EL (cell line): ENCODE measurements at places on chromosomes 6 and 20.

- DNase-seq: peak; percentile 100
Measured at GRCh38 chr20:25237610-25238318, 10.1 kb upstream of the PYGB start.

GRCh38 chr20:18323705-18324104 is 35.4 kb downstream of the ZNF133 start:
- DNase-seq: no peak

DNA sequence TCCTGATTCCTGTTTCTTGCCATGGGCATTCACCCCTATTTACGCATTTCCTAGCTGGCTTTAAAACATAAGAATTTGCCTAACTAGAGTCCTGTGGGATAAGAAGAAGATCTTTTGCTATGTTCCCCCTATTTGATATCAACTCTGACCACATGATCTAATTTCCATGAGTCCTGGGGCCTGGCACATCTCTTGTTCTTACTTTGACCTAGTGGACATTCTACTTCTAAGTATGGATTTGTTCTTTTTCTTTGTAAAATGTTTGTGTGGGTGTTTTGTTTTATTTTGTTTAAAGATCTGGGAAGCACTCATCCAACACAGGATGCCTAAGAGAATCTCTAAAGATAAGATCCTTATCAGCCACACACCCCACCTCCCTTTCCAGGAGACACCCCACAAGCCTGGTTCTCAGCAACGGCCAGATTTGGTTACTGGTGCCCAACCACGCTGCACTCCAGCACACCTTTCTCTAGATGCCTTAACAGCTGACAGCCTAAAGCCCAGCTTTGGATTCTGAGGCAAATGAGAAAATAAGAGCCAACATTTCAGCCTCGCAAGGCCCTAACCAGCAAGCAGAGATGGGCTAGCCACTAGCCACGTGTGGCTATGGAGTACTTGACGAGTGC is 74.7 kb downstream of the SLC23A2 start:
- no peak for DNase-seq

DNA sequence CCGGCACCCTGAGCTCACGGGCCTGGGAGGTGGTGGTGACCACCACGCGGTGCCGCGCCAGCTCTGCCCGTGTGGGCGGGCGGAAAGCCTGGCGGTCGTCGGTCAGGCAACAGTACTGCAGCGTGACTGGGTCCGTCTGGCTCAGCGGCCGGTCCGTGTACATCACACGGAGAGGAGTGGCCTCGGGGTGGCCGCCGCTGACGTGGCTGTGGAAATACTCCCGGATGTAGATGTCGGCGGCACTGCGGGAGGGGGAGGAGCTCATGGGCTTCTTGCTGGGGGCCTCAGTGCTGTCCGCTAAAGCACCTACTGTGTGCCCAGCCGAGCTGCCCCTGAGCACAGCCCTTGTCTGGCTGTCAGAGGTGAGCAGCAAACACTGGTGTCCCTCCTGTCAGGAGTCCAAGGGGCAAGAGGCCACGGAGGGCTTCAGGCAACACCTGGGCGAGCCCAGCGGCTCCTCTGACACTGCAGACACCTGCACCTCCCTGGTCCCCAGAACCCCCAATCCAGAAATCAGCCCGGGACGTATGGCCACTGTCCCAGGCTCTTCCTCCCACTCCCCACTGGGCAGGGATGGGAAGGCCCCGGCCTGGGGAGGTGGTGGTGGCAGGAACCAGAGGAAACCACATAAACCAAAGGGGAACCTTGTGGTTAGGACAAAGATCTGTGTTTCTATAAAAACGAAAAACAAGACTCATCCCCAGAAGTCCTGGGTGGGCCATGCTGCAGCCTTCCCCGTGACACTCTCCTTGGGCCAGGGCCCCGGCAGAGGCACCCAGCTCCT is 6.5 kb downstream of the HELZ2 start:
- DNase-seq: no peak

DNA sequence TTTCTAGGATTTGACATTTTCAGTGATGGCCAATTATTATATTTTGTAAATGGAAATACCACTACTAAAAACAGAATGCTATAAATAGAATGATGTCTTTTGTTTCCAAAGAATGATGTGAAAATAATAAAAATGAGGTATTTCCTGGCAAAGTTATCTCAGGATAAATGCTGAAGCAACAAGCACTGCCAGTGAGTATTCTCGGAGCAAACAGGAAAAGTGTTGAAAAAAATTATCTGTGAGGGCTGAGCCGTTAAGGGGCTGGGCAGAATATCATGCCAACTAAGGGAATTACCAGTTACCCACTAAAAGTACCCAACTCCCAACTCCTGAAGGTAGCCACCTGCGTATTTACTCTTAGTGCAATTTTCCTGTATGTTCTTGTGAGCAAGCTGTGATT is 23.6 kb upstream of the SCAF8 start:
- no peak for DNase-seq

DNA sequence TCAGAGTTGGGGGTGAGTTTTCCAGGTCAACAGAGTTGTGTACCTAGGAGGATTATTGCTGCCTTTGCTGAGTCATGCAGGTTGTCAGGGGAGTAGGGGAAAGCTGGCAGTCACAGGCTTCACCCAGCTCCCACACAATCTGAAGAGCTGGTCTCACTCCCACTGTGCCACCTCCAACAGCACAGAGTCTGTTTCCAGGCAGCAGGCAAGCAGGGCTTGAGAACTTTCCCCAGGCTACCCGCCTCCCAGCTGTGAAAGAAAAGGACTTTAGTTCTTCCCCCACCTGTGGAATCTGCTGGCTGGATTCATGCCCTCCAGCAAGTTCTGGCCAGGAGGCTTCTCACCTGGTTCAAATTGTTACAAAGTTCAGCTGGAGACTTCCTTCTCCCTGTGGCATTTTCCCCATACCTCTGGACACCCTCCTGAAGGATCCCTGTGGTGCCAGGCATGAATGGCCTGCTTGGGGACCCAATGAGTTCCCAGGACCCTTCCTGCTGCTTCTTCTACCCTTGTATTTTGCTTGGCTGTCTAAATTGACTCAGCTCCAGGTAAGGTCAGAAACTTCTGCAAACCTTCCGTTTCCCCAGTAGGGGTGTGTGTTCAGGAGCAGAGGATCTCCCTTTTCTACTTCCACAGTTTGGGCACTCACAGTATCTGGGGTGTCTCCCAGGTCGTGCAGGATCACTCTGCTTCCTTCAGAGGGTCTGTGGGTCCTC is 378.1 kb upstream of the MAN1A1 start:
- DNase-seq: no peak

- DNase-seq: no peak
Measured at GRCh38 chr6:31041372-31041974, 31.2 kb downstream of the MUC22 start.

DNA sequence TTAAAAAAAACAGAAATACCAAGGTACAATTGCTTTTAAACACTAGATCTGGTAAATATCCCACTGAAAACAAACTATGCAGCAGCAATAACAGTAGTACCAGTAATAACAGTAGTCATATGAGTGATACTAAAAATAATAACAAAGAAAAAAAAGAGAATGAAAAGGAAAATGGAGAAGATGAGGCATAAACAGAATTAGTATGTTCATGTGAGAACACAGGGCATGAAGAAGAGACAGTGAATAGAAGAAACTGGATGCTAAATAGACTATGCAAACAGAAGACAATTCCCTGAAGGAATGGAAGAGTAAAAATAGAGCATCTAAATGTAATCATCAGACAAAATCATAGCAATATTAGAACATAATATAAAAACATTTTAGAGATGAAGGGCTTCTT is 121.1 kb downstream of the RNGTT start:
- no peak for DNase-seq

DNA sequence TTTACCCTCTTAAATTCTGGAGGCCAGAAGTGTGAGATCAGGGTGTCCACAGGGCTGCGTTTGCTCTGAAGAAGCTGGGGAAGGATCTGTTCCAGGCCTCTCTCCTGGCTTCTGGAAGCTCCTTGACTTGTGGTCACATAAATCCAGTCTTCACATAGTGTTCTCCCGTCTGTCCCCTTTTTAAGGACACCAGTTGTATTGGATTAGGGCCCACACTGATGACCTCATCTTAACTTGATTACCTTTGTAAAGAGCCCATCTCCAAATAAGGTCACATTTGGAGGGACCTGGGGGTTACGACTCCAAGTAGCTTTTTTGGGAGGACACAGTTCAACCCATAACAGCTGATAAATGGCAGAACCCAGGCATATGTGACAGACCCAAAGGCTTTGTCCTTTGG is 20.0 kb upstream of the WFDC2 start:
- no peak for DNase-seq

GRCh38 chr6:93731306-93731705 is 311.9 kb upstream of the EPHA7 start:
- no peak for DNase-seq

DNA sequence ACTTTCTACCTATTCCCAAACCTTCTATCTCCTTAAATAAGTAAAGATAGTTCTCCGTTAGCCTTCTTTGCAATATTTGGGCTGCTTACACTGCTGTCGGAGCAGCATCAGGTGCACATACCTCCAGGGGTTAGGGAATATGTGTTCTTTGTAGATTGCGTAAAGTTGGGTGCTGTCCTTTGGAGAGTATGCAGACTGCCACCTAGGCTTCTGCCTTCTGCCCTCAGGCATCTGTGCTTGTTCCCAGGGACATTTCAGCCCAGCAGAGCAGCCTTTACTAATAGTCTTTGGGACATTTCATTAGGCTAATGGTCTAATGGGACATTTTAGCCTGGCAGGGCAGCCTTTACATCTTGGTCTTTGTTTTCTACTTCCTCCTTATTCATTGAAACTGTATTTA is 260.6 kb downstream of the TPBG start:
- DNase-seq: no peak

GRCh38 chr20:38299963-38300362 is 4.0 kb upstream of the BPI start:
- no peak for DNase-seq

DNA sequence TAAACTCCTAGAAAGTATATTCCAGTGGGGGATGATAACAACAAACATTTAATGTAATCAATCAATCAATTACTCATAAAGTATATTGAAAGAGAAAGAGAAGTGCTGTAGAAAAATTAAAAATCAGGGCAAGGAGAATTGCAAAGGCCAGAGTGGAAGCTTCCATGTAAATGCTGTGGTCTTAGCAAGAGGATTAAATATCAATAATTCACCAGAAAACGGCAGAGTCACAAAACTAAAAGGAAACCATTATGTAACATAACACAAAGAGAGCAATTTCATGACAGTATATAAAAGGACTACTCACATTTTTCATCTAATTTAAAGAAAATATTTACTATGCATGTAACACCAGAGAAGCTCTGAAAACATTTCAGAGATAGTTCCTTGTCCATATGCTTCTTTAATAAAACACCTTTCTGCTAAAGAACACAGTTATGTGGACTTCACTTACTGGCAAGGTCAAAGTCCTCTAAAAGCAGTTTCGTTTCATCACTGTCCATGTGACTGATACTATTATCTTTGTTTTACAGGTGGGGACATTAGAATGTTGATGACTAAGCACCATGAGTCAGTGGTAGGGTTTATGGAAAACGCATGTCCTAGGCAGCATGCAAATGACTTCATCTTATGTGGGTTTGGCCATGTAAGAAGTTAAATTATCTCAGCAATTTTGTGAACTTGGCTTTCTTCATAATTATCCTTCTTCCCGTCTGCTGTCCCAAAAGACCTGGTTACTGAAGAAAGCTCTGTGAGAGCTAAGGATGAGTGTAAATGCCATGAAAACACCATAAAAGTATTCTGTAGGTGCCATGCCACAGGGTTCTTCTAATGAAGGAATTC is 185.8 kb upstream of the TENT5A start:
- peak; percentile 96 for DNase-seq

DNA sequence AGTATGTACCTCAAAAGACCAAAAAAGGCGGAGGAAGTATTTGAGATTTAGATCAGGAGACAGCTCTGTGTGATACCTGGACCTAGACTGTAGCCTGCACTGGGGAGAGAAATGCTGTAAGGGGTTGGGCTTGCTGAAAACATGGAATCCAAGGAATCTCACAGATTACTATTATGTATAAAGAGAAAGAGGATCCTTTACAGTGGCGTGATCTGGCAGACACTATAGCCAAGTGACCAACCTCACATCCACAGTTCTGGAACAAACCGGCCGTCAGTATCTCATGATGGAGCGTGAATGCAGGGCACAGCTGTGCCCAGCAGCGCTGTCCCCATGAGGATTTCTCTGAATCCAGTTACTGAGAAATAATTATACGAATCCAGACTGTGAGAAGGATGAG is 12.3 kb downstream of the DDX27 start:
- DNase-seq: no peak

DNA sequence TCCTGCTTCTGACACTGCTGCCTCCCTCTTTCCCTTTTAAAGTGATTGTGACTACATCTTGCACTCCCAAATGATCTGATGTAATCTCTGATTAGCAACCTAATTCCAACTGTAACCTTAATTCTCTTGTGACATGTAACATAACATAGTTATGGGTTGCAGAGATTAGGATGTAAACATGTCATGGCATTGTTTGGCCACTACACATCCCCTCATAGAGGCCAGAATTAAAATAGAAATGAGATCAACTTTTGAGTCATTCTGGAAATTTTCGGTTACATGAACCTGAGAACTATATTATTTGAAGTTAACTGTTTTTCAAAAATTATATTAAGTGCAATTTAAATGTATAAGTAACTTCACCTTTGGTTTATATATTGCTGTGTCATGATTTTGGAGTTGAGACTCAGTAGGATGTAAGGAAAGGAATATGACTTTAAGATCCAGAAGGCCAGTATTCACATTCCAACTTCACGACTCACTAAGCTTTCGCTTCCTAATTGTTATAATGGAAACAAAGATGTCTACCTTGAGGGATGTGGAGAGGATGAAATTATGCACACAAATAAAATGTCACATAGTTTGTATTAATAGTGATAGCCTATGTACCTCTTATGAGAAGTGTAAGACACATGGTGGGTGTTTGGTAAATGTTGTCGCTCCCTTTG is 611.9 kb upstream of the MAP3K7 start:
- DNase-seq: no peak

GRCh38 chr6:5246141-5247097 is 14.3 kb downstream of the LYRM4 start:
- no peak for DNase-seq

- peak; percentile 85 for DNase-seq
Measured at GRCh38 chr6:55040102-55040848, 134.0 kb upstream of the HCRTR2 start.

GRCh38 chr6:53439556-53439955 is 90.8 kb upstream of the ELOVL5 start:
- DNase-seq: peak; percentile 46

- no peak for DNase-seq
Measured at GRCh38 chr6:16953446-16953845, 148.4 kb upstream of the STMND1 start.

DNA sequence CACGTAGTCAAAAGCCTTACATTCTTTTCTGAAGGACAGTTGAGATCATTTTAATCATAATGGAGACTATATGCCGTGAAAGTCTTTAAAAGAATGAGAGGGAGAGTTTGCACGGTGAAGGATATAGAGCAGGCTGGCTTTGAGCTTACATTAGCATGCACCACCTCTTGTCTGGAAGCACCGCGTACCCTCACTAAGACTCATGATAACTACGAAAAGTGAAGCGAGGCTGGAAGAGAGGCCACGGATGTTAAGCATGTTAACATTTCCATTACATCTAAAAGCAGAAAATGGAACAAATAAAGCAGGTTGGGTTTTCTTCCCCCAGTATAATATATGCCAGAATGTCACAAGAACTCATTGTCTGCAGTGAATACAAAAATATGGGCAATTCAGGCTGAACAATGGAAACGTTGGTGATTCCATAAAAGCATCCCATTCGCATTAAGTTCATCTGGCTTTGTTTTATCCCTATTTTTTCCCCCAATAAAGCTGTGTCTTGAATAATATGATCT is 40.6 kb upstream of the NKX2-2 start:
- DNase-seq: no peak
